NCI-H1694 (cell line): ENCODE measurements at places on chromosomes 12 and 14.

DNA sequence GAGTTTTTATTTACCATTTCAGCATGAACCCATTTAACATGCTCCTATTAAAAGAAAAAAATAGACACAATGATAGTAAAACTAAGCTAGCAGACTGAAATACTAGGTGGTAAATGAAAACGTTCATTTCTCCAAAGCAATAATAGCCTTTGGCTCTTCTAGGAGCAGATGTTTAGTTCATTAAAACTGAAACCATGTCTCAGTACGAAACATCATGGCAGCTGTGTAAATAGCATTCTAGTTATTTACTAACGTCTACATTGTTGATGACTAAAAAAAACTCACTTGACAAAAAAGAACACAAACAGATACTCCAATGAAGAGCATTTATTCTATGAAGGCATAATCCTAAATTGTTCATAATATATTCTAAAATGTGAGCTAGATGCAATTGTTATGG lies 17.9 kb downstream of the RECQL start:
- peak; percentile 60 for DNase-seq

DNA sequence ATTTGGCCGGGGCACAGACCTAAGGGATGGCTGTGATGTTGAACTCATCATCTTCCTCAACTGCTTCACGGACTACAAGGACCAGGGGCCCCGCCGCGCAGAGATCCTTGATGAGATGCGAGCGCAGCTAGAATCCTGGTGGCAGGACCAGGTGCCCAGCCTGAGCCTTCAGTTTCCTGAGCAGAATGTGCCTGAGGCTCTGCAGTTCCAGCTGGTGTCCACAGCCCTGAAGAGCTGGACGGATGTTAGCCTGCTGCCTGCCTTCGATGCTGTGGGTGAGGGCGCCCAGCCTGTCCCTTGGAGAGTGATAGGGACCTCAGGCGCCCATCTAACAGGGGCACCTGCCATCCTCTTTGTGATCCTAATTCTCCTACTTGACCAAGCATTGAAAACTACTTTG lies 12.4 kb downstream of the OAS3 start:
- DNase-seq: no peak

DNA sequence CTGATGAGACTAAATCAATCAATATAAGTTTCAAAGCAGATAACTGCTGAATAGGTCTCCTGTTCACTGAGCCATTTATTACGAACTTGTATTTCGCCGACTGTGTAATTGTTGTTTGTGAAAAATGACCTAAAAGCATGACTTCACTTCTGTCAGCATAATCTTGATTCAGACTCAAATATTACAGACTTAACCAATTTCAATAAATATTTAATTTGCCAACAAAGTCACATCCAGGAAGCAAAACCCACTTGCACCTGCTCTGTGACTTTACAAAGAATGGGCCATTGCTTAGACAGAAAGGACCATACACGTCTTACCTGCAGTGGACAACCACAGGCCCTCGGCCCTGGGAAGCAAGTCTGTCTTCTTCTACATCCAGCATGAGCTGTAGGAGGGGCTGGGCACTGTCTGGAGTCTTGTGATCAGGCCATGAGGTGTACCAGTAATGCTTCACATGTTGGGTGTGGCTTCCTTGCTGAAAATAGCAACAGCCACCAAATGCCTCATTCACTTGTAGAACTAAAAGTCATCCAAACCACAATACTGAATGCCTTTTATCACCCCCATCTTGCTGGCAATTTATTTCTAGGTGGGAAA lies 23.5 kb upstream of the PTPRB start:
- no peak for DNase-seq

GRCh38 chr12:45224311-45224710 lies 8.4 kb downstream of the ANO6 start:
- DNase-seq: no peak

DNA sequence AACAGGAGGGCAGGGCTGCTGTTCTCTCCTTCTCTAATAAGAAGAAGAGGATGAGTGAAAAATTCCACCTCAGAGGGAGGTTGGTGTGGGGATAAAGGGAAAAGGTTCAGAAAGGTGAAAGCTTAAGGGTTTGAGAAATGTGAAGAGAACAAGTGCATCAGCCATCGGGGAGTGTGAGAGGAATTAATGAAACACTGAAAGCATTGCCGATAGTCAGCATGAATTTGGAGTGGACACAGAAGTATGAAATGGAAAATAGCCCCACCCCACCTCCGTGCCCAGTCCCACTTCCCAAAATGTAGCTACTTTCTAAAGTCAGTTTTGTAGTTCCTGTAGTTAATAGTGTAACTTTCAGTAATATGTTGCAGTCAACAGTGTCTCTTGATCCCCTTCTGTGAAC lies 33.4 kb downstream of the DIP2B start:
- no peak for DNase-seq

DNA sequence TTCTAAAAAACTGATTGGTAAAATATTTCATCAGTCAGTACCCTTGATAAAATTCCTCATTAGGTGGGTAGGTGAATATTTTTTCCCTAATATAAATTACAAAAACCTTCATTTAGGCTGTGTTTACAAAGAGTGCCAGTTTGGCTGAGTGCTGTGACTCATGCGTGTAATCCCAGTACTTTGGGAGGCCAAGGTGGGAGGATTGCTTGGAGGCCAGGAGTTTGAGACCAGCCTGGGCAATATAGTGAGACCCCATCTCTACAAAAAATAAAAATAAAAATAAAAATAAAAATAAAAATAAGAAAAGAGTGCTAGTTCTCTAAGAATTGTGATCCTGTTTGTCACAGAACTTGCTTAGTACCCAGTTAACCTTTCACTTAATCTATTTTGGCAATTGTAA lies 398.4 kb upstream of the RGS6 start:
- DNase-seq: no peak

DNA sequence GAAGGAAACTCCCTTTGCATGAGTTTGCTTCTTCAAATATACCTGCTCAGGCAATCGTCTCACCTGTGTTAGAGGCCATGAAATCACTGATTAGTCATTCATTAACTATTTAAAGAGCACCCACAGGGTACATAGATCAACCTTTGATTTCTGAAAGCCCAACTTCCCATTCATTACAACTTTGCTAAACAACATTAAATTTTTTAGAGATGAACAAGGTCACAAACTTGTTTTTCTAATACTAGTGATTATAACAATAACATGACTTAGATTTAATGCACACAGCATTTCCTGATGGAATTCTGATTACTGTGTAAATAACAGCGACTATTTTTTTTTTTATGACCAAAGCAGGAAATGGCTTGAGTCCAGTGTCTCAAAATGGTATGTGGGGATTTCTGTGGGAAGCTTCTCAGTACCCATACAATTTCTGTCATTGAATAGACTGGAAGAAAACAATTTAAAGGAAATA lies 5.4 kb upstream of the ERO1A start:
- DNase-seq: no peak

DNA sequence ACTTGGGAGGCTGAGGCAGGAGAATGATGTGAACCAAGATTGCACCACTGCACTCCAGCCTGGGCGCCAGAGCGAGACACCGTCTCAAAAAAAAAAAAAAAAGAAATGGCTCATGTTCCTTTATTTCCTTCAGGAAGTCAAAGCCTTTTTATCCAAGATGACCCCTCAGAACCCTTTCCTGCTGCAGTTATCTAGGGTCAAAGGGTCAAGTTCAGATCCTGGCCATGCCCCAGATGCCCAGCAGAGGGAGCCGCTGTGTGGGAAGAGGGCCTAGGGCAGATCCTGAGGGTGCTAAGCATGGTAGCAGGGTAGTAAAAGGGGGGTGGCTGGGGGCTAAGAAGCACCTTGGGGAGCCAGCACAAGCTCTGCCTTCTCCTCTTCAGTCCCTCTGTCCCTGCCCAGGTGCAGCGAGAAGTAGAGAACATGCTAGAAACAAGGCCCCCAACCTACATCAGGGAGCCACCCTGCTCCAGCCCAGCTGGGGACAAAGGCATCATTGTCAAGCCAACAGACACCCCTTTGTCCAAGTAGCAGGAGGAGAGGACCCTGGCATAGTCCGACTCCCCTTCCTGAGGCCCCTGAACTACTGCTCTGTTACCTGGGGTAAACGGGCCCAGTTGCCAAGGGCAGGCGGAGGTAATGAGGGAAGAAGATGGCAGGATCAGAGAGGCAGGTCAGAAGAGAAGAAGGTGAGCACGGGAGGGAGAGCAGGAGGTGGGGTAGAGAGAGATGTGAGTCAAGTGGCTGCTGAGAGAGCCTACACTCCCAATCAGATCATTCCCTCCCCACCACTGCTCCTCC lies 6.5 kb downstream of the NFE2 start:
- DNase-seq: no peak

DNA sequence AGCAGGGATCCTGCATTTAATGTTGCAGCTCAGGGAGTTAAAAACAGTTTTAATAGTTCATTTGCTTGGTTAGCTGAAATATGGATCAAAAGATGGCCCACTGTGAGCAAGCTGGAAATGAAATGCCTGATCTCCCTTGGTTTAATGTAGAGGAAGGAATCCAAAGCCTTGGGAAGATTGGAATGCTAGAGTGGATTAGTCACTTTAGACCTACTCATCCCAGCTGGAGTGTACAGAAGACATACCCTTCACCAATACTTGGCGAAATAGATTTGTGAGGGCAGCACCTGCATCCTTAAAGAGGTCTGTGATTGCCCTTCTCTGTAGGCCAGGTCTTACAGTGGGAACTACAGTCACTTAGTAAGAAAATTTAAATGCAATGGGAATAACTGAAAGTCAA lies 58.0 kb upstream of the KRAS start:
- no peak for DNase-seq

- no peak for DNase-seq
Measured at GRCh38 chr12:84508851-84509260, 403.7 kb downstream of the SLC6A15 start.

DNA sequence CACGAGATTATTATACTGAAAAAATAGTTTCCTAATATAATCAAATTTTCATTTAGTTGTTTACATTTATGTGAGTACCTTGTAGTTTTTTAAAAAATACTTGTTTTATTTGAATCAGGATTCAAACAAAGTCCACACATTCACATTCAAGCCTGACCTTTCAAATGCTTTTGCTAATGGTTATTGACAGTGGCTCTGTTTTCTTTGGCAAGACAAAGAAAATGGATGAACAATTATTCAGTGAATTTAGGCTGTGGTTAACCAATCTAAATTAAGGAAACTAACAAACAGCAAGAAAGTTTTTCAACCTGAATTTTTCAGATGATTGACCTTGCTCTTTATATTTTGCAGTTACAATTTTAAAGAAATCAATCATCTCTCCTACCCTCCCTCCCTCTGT lies 9.7 kb downstream of the SLC4A8 start:
- no peak for DNase-seq

GRCh38 chr12:123891516-123892179 lies 81.0 kb downstream of the CCDC92 start:
- no peak for DNase-seq

GRCh38 chr12:65121956-65122469 lies 908 bp upstream of the WIF1 start:
- no peak for DNase-seq

GRCh38 chr12:70469221-70469820 lies 103.2 kb downstream of the KCNMB4 start:
- no peak for DNase-seq

- DNase-seq: no peak
Measured at GRCh38 chr12:72734581-72734980, 462.4 kb downstream of the TRHDE start.

DNA sequence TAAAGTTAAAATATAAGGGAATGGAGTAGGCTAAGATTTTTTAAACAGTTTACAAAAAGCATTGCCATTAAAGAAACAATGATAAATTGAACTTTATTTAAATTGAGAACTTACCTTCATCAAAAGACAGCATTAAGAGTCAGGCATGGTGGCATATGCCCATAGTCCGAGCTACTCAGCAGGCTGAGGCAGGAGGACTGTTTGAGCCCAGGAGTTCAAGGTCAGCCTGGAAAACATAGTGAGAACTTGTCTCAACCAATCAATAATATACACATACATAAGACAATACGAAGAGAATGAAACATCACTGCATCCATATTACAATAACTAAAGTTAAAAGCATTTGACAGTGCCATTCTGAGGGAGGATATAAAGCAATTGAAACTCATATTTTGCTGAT lies 97.6 kb downstream of the FOXA1 start:
- no peak for DNase-seq

GRCh38 chr12:90515199-90516175 lies 439.5 kb downstream of the CCER1 start:
- no peak for DNase-seq

GRCh38 chr12:71243370-71243769 lies 85.6 kb upstream of the TSPAN8 start:
- DNase-seq: no peak

- no peak for DNase-seq
Measured at GRCh38 chr12:1204581-1205121, 213.6 kb downstream of the ERC1 start.

DNA sequence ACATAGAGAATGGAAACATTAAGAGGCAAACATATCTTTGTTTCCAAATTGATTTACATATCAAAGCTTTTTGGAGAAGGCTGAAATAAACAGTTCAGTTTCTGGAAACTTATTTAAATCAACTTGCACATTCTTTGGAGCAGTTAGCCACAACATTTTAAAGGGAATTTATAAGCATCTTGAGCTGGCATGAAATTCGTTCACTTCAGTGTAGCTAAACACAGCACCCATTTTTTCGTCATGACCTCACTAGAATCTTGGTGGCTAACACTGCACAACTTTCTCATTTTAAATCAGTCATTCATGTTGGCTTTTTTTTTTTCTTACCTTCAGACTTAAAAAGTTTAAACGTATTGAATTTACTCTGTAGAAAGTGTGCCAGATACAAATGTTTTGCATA lies 1139.9 kb upstream of the FLRT2 start:
- no peak for DNase-seq

DNA sequence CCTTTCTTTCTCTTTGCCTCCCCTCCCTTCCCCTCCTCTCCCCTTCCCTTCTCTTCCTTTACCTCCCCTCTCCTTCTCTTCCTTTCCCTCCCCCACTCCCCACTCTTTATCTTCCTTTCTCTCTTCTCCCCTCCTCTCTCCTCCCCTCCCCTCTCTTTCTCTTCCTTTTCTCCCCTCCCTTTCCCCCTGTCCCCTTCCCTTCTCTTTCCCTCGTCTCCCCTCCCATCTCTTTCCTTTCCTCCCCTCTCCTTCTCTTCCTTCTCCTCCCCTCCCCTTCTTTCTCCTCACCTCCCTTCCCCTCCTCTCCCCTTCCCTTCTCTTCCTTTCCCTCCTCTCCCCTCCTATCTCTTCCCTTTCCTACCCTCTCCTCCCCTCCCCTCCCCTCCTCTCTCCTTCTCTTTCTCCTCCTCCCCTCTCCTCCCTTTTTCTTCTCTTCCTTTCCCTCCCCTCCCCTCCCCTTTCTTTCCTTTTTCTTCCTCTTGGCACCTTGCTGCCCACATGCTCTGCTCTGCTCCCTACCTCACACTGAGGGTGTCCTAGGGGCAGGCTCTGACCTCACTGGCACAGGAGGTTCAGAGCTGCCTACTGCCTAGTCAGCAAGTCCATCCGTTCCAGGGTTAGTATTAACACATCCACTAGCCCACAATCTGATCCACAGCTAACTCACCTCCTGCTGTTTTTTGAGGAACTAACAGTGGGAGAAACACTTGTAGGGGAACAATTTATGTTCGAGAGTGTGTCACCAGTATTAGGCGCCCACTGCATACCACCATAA lies 101.0 kb downstream of the NUAK1 start:
- DNase-seq: no peak
